ENCODE measurements at places on chromosomes 5 and 9. TPM values are rescaled to one million over a fixed set of nuclear protein-coding genes. Genes with fewer than 3 reads are reported as not detected.

Gene IRX1
- 0.04 TPM for polyA plus RNA-seq

Gene NIPAL4
- polyA plus RNA-seq: 14.6 TPM

Gene LHFPL2
- polyA plus RNA-seq: 19.2 TPM

Gene CNTNAP3
- polyA plus RNA-seq: 4.3 TPM

Gene CER1
- not detected for polyA plus RNA-seq

Gene PFN3
- polyA plus RNA-seq: not detected

Gene C9orf57
- not detected for polyA plus RNA-seq

Gene NR3C1
- 29.2 TPM for polyA plus RNA-seq

Gene AJM1
- polyA plus RNA-seq: 6.9 TPM

Gene GRXCR2
- polyA plus RNA-seq: not detected

Gene RAD50
- polyA plus RNA-seq: 13.4 TPM

Gene CYLC2
- polyA plus RNA-seq: not detected

Gene CSF2
- polyA plus RNA-seq: not detected

Gene ANP32B
- polyA plus RNA-seq: 135 TPM

Gene MYO10
- polyA plus RNA-seq: 4.3 TPM

Gene CTNND2
- polyA plus RNA-seq: 0.24 TPM

Gene CDC20B
- polyA plus RNA-seq: not detected

Gene OSMR
- 62.4 TPM for polyA plus RNA-seq

Gene ABHD17B
- polyA plus RNA-seq: 11.7 TPM

Gene FOXD4L4
- not detected for polyA plus RNA-seq

Gene SLC38A9
- 8.6 TPM for polyA plus RNA-seq

Gene CSF1R
- polyA plus RNA-seq: 15.8 TPM

Gene GPR21
- not detected for polyA plus RNA-seq
